ENCODE measurements at places on chromosomes 7 and 10. TPM values are rescaled to one million over a fixed set of nuclear protein-coding genes. Genes with fewer than 3 reads are reported as not detected.

GRCh38 chr10:69898524-69898923, 96.8 kb downstream of the COL13A1 start:
- H3K4me1 ChIP-seq = no peaks in the 10 kb centered on the region
- DNase-seq = no peak
- H3K36me3 ChIP-seq = no peaks in the 10 kb centered on the region
- H3K27ac ChIP-seq = no peak overlapping the region

GRCh38 chr7:128743112-128743772, 4.1 kb downstream of the CALU start:
- peaks cover 5% of the 10 kb centered on the region for H3K4me1 ChIP-seq
- H3K4me3 ChIP-seq = no peak overlapping the region
- no peak overlapping the region for H3K27ac ChIP-seq
- no peaks in the 10 kb centered on the region for H3K27me3 ChIP-seq
- DNase-seq = no peak
- no peaks in the 10 kb centered on the region for H3K36me3 ChIP-seq

DNA sequence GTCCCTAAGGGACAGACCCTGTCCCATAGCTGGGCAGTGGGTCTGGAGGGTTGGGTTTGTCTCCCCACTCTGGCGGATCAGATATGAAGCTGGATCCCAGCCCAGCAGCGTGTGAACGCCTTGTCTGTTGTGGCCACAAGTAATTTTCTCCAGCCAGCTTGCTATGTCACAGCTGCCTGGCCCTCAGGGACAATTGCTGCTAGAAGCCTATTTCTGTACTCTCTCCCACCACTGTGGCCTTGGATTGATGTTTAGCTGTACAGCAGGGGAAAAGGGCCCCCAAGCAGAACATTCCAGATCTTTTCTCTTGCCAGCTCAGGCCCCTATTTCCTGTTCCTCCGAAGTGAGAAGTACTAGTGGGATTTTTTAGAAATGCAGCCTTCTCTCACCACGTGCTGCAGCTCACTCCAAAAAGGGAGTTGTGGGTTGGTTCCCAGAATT, 53.5 kb upstream of the WAC start:
- no peak for DNase-seq
- H3K27ac ChIP-seq = no peak overlapping the region
- no peaks in the 10 kb centered on the region for H3K36me3 ChIP-seq
- H3K4me3 ChIP-seq = no peak overlapping the region
- no peaks in the 10 kb centered on the region for H3K27me3 ChIP-seq

DNA sequence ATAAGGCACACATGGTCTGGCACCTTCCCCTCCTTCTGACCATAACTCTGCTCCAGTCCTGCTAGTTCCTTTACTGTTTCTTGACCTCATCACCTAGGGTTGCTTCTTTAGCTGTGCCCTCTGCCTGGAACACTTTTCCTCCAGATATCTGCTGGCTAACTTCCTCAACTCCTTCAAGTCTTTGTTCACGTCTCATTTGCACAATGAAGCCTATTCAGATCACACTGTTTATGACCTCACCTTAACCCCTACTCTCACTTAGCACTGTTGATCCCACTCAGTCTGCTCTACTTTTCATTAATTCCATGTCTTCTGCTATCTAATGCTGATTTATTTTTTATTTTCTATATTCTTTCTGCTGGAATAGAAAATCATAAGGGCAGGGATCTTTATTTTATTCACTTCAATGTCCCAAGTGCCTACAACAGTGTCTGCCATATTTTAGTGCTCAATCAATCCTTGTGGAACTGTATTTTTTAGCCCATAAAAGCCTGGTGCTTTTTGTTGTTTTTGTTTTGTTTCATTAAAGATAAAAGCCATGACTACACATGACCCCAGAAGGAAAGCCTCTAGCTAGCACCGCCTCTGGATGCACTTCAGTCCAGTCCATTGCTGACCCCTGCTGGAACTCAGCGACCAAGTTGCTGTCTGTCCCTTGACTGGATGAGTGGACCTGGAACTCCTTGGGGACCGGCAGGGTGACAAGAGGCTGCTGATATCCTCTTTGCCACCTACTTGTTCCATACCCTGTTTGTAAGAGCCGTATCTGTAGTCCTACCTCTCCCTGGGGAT, 12.3 kb downstream of the KLF14 start:
- H3K4me3 ChIP-seq = no peak overlapping the region
- no peaks in the 10 kb centered on the region for H3K27me3 ChIP-seq
- H3K36me3 ChIP-seq = no peaks in the 10 kb centered on the region

DNA sequence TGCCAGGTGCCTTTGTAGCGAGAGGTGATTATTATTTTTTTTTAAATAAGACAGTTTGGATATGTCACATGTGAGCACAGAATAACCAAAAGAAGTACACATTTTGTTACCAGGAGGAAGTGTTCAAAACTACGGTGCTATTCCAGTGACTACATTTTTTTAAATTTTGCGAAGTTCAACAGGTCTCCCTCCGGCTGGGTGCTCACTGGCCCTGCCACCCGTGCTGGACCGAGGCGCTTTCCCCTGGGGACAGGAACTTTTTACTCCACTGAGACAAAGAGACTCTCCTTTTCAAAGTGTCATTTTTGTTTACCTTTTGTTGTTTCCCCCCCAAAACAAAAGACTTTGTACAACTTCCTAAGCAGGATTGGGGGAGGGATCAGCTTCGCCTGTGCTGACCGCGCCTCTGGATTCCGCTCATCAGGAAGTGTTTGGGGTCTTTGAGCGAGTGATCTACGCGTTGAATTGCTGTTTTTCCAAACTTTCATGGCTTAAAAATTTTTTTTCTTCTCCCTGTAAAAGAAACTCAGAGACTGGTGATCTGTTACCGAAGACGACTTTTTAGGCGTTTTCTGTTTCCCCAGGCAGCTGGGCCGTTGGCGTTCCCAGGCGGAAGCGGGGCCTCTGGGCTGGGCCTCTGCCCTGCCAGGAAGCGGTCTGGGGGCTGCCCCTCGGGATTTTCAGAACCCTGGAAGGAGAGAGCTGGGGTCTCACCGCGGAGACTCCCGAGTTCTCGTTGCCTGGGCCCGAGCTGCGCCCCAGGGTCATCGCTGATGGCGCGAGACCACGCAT, 7.2 kb downstream of the EN2 start:
- peaks cover 5% of the 10 kb centered on the region for H3K27me3 ChIP-seq
- DNase-seq = no peak
- H3K27ac ChIP-seq = no peak overlapping the region
- H3K4me3 ChIP-seq = no peak overlapping the region
- peaks cover 2% of the 10 kb centered on the region for H3K4me1 ChIP-seq

The GRID1 gene
- total RNA-seq = 2.1 TPM

The DPYSL4 gene
- total RNA-seq = 1.7 TPM

The ALOX5 gene
- 2.9 TPM for total RNA-seq
